ENCODE measurements at places on chromosomes 6 and 20.

DNA sequence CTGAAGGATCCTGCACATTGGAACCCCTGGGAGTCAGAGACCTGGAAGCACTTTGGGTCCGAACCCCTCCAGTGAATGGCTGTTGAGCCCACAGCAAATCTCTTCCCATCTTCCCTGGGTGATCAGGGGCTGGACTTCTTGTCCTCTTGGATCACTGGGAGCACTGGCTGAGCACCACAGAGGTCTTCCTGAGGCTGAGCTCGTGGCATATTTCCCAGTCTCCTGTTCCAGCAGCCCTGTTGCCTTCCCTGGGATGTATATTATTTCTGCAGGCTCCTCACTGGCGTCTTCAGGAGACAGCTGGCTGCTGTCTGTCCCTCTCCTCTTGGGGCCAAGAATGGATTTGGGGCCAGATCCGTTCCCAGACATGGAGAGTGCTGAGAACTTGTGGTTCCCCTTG, 43.4 kb downstream of the PTK7 start:
- no peak for DNase-seq

DNA sequence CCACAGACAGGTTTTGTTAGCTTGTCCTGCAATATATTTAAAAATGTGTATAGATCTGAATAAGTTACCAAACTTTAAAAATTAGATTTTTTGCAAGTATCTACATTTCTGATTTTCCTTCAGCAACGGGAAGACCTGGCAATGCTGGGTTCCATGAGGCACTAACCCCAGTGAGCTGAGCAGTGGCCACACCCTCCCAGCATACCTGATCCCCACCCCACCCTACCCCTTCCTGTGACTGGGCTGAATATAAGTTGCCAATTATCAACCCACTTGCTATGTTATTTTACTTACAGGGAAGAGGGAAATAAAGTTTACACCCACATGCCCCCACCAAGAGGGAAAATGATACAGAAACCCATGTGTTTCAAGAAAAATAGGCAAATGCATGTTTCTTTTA, 70.3 kb upstream of the RALGAPA2 start:
- no peak for DNase-seq

GRCh38 chr6:144134737-144135136, 15.6 kb upstream of the STX11 start:
- DNase-seq: no peak

- DNase-seq: no peak
Measured at GRCh38 chr20:31811796-31812728, 7.1 kb upstream of the MYLK2 start.

- no peak for DNase-seq
Measured at GRCh38 chr20:45036044-45036755, 64.7 kb downstream of the KCNS1 start.

- no peak for DNase-seq
Measured at GRCh38 chr6:28323813-28324424, 12.0 kb downstream of the ZSCAN31 start.

- no peak for DNase-seq
Measured at GRCh38 chr20:47141350-47141921, 215.1 kb downstream of the ZMYND8 start.

- peak; percentile 60 for DNase-seq
Measured at GRCh38 chr6:3795836-3796718, 44.6 kb upstream of the PXDC1 start.

Measured in NCI-H345 (cell line).